ENCODE measurements at places on chromosomes 12 and 14.

GRCh38 chr14:71560751-71561150 lies 371.5 kb upstream of the RGS6 start:
- no peak for DNase-seq

DNA sequence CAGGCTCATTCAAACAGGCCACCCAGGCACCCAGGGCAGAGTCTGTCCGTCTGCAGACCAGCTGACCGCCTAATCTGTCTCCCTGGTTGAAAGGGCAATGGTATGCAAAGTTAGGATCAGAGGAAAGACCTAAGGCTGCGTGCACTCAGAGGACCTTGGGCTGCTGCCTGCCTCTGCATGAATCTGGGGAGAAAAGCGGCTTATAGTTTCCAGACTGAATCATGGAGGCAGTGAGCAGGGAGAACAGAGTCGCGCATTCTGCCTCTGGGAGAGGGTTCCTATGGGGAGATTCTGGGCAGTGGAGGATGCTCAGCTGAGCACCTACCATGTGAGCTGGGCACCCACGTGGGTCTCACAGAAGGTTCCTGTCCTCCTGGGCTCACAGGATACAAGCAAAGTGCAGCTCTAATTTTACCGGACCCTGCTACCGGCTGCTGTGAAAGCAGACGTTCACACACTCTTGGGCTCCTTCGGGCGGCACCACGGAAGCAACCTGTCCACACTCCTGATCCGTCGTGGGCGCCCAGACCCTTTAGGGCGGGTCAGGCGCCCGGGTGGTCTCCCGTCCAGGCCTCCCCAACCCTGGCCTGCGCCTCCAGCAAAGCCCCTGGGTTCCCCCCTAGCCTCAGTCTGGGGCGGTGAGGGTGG lies 772 bp downstream of the SCARB1 start:
- no peak for DNase-seq

DNA sequence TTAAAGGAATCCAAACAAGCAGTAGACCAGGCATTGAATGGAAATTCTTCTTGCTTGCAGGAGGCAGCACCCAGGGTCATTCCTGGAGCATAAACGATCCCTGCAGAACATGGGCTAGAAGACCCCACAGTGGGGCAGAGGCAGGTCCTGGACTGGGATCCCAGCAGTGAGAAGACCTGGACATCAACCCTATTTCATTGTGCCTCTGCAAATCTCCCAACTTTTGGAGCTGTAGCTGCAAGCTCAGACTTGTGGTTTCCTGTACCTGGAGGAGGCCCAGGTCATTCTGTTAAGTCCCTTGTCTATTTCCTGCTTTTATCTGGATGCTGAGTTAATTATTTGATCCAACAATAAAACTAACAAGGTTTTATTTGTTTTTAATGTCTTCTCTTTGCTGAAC lies 61.7 kb downstream of the CALM1 start:
- DNase-seq = no peak

DNA sequence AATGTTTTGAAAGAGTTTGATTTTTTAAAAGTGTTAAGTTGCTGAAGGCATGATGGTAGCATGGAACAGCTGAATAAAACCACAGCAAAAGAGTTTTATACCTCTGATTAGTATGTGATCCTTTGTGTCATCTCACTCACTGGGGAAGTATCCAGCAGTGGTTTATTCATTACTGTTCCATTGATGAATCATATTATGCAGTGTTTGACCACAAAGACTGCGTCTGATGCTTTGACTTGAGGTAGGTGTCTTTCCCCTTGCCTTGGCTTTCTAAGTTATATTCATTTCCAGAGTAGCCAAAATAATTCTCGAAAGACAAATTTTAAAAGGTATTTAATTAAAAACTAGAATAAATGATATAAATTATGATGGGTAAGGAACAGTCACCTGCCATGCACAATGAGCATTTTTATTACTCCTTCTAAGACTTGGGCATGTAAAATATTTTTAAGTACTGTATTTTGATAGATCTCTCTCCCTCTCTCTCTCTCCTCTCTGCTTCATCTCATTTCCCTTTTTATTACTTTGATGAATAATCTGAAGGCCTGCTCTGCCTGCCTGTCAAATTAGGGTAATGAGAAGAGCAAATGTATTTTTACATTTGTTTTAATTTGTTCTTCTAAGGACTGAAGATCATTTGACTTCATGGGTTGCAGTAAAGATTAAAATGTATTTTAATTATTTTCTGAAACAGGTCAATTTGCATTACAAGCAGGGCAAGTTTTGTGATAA lies 164.9 kb downstream of the NAV3 start:
- DNase-seq = no peak
